ENCODE measurements at places on chromosomes 1 and 21.

- no peak for DNase-seq
Measured at GRCh38 chr1:232923739-232924386, 26.5 kb upstream of the NTPCR start.

DNA sequence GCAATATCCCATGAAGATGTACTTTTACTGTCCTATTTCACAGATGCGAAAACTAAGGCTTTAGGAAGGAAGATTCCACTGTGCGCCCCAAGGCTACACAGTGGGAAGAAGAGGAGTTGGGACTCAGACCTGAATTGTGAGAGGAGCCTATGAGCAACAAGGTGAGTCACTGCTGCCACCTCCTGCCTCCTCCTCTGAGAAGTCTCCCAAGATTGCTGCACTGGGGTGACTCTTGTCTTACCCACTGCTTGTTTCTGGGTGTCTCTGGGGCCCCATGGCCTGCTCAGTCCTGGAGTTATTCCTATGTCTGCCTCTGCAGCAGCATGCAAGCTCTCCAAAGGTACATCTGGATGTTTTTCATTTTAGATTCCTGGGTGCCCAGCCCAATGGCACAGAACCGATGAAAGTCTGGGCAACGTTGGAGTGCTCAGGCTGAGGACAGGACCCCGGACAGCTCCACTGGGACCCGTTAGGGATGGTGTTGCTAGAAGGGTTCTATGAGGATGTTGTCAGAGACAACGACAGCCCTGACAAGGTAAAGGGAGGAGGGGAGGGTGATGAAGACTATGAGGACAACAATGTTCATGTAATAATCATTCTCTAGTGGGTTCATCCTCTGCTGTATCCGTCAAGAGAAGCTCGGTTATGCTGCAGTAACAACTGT is 11.0 kb upstream of the C1QA start:
- DNase-seq: no peak

GRCh38 chr1:234094172-234094571 is 189.7 kb downstream of the SLC35F3 start:
- DNase-seq: no peak

- DNase-seq: no peak
Measured at GRCh38 chr1:241212628-241213027, 144.4 kb downstream of the RGS7 start.

DNA sequence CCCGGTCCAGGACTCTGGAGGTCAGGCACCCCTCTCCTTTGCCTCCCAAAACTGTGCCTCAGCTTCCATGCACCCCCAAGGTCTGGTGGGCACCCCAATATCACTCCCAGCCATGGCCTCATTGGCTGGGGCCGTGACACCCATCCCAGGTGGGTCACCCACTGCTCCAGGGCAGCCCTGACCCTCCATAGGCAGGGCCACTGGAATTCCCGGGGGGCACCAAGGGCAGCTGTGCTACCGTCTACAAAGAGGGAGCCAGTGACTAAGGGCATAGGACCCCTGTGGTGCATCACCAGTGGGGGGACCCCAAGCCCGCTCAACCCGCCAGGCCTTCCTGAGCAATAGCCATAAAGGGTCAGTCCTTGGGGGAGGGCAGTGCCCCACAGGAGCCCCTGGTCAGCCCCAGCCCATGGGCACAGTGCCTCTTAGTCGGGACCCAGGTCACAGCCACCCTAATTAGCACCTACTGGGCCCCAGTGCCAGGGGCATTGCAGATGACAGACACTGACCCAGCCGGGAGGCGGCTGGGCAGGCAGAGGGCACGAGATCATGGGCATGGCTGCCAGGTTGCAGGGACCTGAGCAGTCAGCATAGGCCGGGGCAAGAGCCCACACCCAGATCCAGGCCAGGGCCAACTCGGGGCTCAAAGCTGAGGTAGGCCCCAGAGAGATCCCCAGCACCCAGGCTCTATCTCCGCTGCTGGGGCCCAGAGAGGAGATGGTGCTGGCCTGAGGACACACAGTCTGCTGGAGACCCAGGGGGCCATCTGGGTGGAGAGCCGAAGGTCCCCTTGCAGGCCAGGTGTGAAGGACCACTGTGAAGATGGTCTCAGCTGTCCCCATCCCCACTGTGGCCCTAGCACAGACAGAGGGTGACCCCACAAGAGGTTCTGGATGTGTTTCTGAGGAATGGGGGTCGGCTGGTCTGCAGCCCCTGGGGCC is 19.0 kb upstream of the ARF1 start:
- no peak for DNase-seq

- DNase-seq: no peak
Measured at GRCh38 chr1:212532469-212533147, 76.0 kb upstream of the ATF3 start.

DNA sequence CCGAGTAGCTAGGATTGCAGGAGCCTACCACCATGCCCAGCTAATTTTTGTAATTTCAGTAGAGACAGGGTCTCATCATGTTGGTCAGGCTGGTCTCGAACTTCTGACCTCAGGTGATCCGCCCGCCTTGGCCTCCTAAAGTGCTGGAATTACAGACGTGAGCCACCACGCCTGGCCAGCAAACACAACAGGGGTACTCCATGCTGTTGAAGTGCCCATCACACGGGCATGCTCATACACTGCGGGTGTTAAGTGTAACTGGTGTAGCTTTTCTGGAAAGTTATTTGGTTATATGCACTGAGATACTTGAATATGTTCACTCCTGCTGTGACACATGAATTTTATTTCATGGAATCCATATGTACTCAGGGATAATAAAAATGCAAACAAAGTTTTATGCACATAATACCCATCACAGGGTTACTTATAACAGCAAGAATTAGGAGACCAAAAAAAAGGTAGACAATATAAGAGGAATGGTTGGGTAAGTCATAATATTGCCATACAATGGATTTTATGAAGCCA is 9.2 kb downstream of the SRSF4 start:
- no peak for DNase-seq

GRCh38 chr1:86477256-86477655 is 8.5 kb downstream of the CLCA1 start:
- no peak for DNase-seq

- DNase-seq: no peak
Measured at GRCh38 chr1:215160351-215160750, 77.8 kb downstream of the KCNK2 start.
